Trophoblast cell (in vitro differentiated cells and primary cell): ENCODE measurements at places on chromosomes 6 and 20.

- DNase-seq = peak; percentile 56
Measured at GRCh38 chr6:125099211-125100073, 54.1 kb upstream of the TPD52L1 start.

GRCh38 chr20:62653951-62654685 lies 11.8 kb downstream of the SLCO4A1 start:
- no peak for DNase-seq

- DNase-seq = no peak
Measured at GRCh38 chr6:18277237-18278006, 13.1 kb upstream of the DEK start.

DNA sequence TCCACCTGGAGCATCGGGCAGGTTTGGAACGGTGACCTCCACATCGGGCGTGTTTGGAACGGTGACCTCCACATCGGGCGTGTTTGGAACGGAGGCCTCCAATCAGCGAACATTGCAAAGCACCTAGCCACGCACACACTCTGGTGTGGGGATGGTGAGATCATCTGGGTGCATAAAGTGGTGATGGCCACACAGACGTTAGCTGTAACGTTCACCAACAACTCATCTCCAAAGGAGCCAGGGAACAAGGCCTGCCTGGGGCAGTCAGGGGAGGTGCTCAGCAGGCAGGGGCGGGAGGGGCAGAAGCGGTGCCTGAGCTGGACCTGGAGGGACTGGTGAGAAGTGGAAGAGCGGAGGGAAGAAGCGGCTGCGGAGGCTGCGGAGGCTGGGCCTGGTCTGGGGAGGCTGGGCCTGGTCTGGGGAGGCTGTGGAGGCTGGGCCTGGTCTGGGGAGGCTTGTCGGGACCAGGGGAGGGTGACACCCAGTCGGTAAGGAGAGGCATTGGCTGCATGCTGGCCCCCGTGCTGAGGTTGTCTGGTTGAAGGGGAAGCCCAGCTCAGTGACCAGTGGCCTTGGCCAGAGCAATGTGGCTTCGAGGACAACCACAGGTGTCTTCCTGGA lies 89.9 kb downstream of the PSMB1 start:
- no peak for DNase-seq

- no peak for DNase-seq
Measured at GRCh38 chr6:119602215-119603178, 252.9 kb upstream of the MAN1A1 start.

GRCh38 chr20:10329387-10330005 lies 104.5 kb downstream of the MKKS start:
- no peak for DNase-seq

DNA sequence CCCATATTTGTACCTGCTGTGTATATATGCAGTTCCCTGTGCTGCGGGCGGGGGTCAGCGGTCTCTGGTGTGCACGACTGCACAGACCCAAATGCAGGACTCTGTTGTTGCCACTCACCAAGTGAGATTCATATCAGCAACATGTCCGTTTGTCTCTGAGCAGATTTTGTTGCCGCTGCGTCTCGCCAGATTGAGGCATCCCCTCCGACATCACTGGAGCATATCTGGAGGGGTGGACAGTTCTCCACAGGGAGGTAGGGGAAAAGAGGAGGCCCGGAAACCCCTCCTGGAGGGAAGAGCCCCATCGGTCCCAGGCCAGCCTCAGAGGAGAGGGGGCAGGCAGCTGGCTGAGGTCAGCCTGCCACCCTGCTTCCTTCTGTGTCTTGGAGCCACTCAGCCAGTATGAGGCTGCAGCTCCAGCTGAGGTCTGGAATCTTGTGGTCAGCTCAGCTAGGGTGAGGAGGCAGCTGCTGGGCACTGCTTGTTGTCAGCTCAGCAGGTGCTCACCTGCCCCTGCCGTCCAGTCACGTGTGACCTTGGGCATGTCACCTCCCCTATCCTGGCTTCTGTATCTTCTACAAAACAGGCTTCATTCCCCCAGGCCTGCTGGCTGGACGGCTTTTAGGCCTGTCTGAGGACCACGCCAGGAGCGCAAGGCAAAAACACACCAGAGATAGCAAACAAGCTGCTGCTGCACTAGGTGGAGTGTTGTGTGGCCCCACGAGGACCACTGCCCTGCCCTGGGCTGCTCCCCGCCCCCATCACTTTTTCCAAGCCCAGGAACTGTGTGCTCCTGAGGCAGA lies 47.1 kb downstream of the HNF4A start:
- DNase-seq = no peak

DNA sequence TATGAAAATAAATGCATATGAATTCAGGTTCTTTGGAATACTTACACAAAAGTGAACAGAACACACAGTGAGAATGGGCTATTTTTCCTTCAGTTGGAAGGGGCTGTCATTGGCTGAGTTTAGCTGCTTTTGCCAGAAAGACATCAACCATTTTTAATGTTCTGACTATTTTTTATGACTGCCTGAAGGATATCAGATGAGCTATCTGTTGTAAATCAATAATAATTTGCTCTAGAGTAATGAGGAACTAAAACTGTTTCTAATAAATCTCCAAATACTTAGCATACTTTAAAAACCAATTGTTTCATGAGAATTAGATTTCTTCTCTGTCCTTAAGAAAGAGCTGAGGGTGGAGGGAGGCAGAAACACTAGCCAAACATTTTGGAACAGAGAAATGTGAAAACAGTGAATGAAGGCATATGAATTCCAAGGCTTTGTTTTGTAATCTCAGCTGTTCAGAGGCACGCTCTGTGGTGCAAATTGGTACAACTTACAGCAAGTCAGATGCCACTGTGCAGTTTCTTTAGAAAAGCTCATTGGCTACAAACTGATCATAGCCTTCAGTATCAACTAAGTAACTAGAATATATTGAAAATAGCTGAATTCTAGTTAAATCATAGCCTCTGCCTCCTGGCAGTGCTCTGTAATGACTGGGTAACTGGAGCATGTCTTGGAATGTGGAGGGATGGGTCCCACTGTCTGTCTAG lies 228.9 kb upstream of the JAG1 start:
- DNase-seq = no peak

DNA sequence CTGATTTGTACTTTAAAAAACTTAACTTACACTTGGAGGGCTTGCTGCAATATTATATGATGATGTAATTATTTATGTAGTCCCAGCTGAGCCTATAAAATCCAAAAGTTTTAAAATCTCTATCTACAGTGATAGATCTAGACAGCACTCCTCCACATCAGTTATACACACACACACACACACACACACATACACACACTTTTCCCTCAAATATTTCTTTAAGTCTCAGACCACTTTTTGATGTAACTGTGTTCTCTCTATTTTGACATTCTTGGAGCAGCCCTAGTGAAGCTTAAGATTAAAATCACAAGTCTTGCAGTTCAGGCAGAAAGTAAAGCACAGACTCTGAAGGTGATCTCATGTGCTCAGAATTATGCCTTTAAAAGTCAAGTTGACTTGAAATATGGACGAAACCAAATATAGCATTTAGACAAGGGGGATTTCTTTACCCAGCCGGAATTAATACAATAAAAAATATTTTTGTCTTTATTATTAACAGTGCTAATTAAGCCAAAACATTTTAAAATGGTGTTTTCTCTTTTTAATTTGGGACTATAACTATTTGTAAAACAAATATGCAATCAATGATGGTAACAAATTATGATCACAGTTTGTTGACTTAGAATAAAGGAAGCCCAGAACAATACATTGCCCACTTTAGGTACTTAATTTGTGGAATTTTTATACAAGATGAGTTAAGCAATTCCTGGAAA lies 63.5 kb upstream of the TMEM30A start:
- no peak for DNase-seq

DNA sequence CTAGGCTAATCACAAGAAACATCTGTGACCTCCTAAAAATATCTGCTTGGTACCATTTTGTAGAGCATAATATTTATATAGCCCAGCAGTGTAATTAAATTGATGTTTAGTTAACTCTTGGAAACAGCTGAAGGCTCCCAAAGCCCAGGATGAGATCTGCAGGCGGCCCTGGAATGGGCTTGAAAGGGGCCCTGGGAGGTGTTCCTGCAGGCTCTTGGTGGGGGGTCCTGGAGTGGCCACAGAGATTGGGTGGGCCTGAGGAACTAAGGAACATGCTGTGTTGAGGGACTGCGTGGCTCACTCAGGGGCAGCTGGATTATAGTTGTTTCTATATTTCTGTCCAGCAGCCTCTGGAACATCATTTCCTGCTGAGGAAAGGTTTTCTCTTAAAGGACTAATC lies 9.2 kb downstream of the SCP2D1 start:
- DNase-seq = no peak

DNA sequence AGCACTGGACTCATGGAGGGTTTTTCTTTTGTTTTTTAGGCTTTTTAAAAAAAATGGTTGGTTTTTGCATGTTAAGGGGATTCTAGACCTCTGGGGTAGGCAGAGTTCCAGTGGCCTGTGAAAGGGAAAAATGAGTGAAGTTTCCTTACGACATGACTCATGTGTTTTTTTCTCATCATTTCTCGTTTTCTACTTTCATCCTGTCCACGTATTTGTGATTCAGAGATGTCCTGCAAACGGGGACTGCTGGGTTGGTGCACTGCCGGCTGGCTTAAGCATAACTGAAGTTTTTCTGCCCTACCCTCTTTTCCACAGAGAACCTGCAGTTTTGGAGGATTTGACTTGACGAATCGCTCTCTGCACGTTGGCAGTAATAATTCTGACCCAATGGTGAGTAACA lies 182.3 kb downstream of the SASH1 start:
- no peak for DNase-seq
